ENCODE measurements at places on chromosomes 3 and 15.

DNA sequence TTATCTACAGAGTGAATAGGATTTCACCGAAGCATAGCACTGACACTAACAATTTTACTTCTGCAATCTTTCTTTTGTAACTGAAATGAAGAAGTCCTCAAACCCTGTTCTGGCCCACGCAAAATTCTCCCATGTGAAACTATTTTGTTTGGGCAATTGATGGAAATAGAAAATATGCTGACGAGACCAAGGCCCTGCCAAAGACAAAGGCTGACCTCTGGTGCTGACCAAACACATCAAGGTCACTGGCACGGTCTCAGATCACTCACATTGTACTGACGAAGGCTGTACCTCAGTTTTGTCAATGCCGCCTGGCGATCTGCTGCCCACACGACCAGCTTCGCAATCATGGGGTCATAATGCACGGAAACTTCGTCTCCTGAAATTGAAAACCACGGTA, 58.4 kb upstream of the DCUN1D1 start:
- DNase-seq: no peak

DNA sequence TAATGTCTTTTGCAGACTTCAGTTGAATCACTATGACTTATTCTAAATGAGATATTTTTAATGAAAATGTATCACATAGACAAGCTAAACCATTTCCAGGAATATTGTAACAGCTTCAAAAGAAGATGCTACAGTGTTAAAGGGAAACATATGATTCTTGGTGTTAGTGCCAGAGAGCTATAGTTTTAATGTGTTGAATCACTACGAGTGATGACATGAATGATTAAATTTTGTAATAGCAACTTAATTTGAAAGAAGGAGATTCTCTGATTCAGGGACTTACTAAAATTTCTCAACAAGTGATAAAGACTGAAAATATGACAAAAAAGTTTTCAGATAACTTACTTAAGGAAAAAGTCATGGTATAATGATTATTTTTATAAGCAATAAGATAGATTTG, 267.3 kb upstream of the SLITRK3 start:
- DNase-seq: no peak

DNA sequence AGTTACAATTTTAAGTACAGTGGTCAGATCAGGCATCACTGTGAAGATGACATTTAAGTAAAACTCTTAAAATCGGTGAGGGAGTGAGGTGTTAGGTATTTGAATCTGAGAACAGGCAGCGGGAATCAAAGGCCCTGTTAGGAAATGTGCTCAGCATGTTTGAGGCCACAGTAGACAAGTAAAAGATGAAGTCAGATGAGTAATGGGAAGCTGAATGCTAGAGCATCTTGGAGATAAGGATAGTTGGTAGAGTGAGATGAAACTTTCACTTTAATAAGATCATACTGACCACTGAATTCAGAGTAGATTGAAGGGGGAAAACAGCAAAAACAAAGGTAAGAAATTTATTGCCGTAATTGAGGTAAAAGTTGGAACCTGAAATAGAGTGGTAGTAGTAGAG, 61.6 kb downstream of the DCBLD2 start:
- no peak for DNase-seq

GRCh38 chr3:188822004-188822403, 349.8 kb upstream of the TPRG1 start:
- DNase-seq: no peak
